ENCODE measurements at places on chromosomes 3 and 15.

- no peak for DNase-seq
Measured at GRCh38 chr3:14227856-14228255, 49.2 kb downstream of the LSM3 start.

- no peak for DNase-seq
Measured at GRCh38 chr3:6089780-6090179, 771.1 kb upstream of the GRM7 start.

GRCh38 chr15:67037694-67038093 is 27.7 kb upstream of the SMAD3 start:
- DNase-seq: no peak

GRCh38 chr15:54564166-54564565 is 585.9 kb downstream of the UNC13C start:
- no peak for DNase-seq

DNA sequence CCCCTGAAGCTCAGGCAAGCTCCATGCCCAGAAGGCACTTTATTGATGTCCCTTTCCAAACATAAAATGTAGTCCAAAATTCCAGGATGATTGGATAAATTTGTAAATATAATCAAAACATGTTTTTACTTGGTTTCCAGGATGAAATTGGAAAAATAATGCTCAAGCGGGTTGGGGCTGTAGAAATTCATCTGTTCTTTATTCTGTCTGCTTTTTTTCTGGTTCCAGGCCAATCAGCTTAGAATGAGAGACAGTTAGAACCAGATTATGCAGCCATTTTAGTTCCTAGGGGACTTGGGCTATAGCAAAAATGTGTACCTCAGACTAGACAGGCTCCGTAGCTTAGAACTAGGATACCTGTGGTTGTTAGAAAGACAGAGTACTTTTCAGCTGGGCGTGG is 450.8 kb downstream of the MCTP2 start:
- no peak for DNase-seq

DNA sequence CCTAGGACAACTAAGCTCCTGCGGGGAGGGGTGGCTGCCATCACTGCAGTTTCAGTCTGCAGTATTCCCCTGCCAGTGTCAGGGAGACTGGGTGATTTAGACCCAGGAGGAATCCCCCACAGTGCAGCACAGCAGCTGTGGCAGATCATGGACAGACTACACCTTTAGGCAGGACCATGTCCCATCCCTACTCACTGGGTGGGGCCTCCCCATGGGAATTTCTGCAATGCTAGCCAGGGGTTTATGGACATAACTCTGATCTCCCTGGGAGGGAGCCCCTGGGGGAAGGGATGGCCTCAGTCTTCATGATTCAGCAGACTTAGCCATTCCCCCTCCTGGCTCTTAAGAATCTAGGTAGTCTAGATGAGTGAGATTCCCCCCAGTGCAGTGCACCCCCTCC is 130.1 kb upstream of the STAC start:
- DNase-seq: no peak

GRCh38 chr3:102174312-102174712 is 260.5 kb upstream of the ZPLD1 start:
- no peak for DNase-seq

- DNase-seq: no peak
Measured at GRCh38 chr15:39180030-39180429, 400.8 kb upstream of the THBS1 start.

DNA sequence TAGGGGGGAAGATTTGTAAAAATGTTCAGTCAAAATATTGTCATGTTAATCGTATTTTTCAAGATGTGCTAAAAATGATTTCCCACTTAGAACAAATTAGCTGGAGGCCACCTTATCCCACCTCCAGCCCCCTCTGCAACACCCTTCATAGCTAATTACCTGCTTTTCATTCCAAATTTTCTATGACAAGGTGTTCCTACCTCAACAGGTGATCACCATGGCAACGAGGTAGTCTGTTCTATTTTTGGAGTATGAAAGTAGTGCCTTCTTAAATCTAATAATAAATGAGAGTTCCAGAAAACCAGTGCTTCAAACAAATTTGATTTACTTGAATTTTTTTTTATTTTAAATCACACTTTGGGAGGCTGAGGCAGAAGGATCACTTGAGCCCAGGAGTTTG is 149.8 kb downstream of the FNDC3B start:
- DNase-seq: no peak

DNA sequence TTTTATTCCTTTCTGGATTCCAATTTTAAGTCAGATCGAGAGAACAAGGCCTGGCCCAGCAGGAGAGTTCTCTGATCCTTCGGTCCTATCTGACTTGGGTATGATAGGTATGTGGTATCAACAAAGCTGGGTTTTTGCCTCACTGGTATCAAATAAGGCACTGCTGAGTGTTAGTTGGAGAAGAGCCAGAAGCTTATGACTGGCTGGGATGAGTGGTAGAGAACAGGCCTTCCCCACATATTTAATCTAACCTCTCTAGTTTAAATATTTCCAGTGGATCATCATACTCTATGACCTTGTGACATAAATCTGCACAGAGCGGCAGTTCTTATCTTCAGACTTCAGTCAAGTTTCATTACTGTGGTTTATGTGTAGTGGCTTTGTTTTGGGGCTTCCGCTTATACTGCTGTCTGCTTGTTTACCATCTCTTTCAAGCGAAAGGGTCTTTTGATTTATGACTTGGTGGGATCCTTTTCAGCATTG is 164.5 kb downstream of the PTPRG start:
- DNase-seq: no peak

DNA sequence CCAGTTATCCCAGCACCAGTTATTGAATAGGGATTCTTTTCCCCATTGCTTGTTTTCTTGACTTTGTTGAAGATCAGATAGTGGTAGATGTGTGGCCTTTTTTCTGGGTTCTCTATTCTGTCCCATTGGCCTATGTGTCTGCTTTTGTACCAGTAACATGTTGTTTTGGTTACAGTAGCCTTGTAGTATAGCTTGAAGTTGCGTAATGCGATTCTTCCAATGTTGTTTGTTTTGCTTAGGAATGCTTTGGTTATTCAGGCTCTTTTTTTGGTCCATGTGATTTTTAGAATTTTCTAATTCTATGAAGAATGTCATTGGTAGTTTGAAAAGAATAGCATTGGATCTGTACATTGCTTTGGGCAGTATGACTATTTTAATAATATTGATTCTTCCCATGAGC is 94.3 kb upstream of the CHMP2B start:
- no peak for DNase-seq

DNA sequence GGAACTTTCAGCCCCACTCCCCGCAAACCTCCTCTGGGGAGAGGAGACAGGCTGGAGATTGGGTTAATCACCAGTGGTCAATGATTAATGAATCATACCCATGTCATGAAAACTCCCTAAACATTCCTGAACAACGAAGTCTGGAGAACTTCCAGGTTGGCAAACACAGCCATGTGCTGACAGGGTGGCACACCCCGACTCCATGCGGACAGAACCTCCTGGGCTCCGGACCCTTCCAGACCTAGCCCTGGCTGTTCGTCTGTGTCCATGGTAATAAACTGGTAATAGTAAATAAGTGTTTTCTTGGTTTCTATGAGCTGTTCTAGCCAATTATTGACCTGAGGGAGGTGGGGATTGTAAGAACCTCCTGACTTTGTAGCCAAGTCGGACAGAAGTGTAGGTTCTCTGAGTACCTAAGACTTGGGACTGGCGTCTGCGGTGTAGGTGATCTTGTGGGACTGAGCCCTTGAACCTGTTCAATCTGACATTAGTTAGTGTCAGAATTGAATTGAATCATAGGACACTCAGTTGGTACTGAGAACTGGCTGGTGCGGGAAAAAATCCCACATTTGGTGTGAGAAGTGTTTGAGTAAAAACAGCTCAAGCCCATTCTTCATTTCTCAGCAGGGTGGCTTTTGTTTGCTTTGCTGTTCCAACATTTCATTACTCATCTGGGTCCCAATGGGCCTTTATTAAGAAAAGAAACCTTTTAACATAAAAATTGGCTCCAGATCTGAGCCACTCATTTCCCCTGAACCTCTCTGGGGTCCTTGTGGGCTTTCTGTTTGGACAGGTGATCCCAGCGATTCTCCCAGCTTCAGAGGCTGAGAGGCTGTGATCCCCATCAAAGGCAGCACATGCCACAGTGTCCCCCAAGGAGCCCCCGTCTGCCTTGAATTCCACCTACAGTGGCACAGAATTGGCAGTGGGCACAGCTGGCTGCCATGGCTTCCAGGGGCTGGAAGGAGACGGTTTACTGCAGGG is 151.0 kb downstream of the TJP1 start:
- DNase-seq: no peak

DNA sequence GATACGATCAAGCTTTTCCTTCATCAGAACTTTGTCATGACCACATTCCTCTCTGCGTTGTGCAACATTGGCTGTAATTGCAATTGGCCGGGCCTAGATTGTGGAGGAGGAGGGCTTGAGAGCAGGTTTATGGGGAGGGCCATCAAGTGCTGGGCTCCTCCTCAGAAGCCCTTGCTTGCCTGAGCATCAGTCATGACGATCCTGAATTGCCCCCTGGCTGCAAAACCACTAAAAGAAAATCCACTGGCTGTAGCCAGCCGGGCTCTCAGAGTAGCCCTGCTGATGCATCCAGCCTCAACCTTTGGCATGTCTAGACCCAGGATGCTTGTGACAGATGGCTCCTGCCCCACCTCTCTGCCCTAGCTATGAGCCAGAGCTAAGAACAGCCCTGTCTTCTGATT is 13.4 kb upstream of the TRH start:
- DNase-seq: no peak

DNA sequence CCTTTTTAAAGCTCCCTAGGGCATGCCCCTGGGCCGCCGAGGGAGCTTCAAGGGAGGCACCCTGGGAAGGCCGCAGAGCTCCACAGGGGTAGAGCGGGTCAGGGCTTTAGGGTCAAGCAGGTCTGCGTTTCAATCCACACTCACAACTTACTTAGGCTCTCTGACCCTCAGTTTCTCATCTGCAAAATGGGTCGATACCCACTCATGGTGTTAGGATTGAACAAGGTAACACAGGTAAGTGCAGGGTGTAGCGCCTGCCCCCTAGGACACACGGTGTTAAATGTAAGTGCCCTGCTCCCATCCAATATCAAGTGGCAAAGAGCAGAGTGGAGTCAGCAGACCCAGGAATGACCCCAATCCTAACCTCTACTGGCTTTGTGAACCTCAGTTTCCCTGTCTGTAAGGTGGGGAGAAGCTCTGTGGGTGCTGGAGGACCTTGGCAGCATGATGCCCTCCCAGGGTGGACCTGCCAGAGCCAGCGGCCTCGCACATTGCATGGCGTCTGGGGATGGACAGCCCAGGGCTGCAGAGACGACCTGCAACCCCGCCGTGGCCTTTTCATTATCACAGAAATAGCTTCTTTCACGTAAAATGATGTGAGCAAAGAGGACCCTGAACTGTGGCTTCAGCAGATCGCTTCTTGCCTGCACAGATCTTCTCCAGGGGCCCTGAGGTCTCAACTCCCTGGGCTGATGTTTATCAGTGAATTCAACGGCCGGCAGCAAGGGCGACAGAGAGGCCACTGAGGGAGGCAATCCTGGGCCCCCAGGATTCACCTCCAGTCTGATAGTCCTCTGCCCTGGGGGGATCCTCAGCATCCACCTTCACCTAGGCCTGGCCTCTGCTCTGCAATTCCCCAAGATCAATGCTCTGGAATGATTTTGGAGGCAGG is 138.5 kb downstream of the CHSY1 start:
- DNase-seq: no peak

- no peak for DNase-seq
Measured at GRCh38 chr3:26406636-26407035, 215.9 kb upstream of the LRRC3B start.

GRCh38 chr15:53917109-53917508 is 61.1 kb upstream of the UNC13C start:
- no peak for DNase-seq

DNA sequence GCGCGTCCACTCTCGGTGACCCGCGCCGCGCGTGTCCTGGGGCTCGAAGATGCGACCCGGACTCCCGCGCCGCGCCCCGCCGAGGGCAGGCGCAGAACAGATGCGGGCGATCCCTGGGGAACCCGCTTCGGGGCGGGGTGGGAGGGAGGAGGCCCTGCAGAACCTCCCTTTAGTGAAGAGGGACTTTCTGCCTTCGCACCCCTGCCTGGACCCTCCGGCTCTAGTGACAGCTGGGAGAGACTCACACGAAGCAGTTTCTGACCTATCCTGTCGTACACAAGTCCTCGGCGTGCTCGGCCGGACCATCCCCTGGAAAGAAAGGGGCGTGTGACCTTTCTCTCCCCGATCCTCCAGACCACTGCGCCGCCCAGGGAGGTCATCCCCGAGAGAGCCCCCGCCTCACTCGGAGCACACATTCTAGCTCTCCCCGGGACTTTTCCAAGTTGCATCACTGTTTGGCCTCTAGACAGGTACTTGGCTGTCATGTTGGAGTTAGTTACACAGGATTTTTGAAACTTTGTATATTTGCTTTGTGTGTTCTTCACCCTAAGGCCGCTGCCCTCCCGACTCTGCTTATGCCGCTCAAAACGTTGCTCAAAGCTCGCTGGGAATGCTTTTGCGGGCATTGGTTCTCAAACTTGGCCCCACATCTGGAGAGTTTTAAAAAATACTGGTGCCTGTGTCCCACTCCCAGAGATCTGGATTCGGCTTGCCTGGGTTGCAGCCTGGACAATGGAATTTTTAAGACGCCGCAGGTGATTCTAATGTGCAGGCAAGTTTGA is 582 bp downstream of the CGNL1 start:
- peak; percentile 58 for DNase-seq

GRCh38 chr15:43511012-43511885 is 6.2 kb upstream of the MAP1A start:
- DNase-seq: no peak

DNA sequence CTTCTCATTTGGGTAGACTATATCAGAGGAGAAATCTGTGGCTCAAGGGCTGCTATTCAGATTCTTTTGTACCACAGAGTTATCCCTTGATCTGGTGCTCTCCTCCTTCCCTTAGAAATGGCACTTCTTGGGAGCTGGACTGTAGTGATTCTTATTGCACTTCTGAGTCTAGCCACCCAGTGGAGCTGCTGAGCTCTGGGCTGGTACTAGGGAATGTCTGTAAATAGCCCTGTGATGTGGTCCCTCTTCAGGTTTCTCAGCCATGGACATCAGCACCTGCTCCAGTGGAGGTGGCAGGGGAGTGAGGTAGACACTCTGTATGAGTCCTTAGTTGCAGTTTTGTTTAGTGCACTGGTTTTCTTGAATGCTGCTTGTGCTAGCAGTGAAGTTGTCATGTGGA is 1292.6 kb downstream of the SI start:
- DNase-seq: no peak

Measured in psoas muscle (tissue), 8 donors.